NCI-H2081 treated with DMSO at 0.1 percent for 48 hours (cell line): ENCODE measurements at places on chromosomes 2 and 18.

- DNase-seq: no peak
Measured at GRCh38 chr2:162232671-162233070, 10.6 kb downstream of the FAP start.

DNA sequence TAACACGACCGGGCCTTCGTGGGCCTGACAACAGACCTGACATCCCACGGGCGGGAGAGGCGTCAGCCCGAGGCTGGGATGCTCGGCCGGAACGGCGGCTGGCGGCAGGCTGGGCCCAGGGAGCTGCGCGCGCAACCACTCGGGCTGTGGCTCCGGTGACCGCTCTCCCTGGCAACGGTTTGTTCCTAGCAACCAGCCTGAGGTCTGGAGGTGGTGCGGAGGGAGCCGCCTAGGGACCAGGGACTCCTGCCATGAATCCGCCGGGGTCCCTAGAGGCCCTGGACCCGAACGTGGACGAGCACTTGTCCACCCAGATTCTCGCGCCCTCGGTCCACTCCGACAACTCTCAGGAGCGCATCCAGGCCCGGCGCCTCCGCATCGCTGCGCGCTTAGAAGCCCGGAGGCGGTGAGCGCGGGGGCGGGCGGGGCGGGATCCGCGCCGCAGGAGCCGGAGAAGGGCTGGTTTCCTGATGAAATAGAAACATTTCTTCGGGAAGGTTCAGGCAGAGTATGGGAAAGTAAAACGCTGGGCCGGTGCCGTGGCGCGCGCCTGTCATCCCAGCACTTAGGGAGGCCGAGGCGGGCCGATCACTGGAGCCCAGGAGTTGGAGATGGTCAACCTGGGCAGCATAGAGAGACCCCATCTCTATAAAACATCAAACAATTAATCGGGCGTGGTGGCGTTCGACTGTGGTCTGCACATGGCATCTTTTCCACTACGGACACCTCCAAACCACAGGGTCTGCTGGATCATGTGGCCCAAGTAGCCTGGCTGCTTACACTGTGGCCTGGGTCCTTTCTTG lies at the start of gene DRC1:
TSS of gene DRC1 (plus strand) at position 182 of the 803 bp plus-strand sequence. CDS start at position 252, 70 bp downstream.
- DNase-seq: no peak

DNA sequence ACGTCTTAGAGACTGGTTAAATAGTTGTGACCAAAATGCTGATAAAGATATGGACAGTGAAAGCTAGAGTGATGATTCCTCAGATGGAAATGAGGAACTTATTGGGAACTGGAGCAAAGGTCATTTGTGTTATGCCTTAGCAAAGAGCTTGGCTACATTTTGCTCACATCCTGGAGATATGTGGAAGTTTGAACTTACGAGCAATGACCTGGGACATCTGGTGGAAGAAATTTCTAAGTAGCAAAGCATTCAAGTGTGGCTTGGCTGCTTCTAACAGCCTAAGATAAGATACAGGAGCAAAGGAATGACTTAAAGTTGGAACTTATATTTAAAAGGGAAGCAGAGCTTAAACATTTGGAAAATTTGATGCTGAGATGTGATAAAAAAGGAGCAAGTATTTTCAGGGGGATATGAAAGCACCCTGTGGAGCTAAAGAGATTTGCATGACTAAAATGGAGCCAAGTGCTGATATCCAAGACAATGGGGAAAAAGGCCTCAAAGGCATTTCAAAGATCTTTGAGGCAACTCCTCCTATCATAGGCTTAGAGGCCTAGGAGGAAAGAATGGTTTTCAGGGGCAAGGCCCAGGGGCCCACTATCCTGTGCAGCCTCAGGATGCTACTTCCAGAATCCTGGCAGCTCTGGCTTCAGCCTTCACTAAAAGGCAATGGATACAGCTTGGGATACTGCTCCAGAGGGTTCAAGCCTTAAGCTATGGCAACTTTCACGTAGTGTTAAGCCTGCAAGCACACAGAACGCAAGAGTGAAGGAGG lies 124.1 kb upstream of the KLHL14 start:
- no peak for DNase-seq

- DNase-seq: no peak
Measured at GRCh38 chr18:6797171-6797570, 67.7 kb downstream of the ARHGAP28 start.

DNA sequence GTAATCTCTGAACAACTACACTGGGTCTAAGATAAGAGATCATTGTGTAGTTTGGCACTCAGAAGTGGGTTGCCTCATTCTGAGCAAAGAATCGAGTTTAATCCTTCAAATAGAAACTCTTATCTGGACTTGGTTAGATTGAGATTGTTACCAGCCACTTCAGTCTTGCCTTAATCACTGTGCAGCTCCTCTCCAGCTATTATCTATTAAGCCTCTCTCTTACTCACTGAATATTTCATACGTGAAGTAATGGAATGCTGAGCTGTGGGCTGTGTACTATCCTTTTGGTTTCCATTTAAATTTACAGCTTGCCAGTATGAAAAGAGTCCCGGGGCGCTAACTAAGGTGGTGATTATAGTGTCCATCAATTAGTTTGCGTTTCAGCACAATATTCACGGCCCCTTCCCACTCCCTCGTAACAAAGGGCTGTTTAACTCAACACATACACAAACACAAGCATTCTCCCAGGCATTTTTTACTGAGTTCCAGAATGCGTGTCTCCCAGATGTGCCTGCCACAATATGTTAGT lies 65.7 kb upstream of the NCKAP5 start:
- DNase-seq: no peak

DNA sequence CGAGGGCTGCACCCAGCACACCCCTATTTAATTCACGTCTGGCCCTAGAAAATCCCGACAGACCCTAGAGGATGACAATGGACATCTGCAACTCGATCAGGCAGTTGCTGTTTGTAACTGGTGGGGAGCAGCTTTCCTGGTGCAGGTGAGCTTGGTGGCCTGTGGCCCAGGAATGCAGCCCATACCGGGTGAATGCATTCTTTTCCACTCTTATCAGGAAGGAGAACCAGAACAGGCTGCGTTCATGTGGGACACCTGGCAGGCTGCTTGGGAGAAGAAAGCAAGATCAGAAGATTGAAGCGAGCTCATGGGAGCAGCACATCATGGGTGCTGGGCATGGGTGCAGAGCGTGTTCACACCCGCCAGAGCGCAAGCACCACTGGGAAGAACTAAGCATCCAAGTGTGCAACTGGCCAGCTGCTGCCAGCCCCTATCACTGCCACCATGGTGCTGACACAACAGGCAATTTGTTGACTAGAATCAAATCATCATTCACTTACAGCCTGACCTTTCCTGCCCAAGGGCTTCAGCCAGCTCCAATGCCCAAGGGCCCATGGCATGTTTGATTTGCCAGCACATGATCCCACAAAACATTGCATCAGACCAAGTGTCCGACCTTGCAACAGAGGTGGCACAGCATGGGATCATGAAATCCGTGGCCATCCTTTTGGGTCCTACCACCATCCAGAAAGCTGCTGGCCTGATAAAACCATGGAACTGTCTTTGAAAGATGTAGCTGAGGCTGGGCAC lies 241.7 kb upstream of the ID2 start:
- no peak for DNase-seq

- DNase-seq: no peak
Measured at GRCh38 chr2:66839551-66840320, 404.8 kb downstream of the MEIS1 start.
